ENCODE measurements at places on chromosomes 5 and 9. TPM values are rescaled to one million over a fixed set of nuclear protein-coding genes. Genes with fewer than 3 reads are reported as not detected.
A peak's percentile ranks its signal among the peaks of the same experiment; 100 is the strongest.

DNA sequence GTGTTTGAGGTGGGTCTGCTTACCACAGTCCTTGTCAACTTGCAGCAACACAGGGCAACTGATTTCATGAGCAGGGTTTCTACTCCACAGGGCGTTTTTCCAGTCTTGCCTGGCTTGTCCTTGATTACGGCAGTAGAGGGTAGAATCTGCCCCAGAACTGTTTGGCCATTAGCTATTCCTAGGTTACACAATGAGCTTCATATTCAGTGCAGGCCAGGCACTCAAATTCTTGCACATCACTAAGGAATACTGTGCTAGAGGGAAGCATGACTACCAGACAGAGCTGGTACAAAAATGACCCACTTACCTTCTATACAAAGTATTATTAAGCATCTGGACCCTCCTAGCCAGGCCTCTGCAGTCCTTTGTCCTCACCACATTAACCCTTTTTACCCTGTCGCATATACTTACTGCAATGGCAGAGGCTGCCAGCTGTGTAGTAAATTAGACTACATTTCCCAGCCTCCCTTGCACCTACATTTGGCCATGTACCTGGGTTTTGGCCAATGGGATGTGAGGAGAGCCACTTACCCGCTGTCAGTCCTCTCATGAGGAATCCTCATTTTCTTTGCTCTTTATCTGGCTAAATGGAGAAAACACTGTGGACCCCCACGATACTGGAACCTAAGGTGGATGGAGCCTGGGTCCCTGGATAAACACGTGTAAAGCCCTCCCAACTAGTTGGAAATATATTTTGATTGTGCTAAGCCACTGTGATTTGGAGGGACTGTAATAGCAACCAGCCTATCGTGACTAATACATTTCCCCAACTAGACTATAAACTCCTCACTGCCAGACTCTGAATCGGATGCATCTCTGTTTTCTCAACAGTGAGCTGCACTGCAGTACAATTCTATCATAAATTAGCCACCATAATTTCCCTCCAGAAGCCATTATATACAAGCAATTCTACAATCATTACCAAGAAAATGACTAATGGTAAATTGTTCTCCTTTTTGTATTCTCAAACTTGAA is 218.7 kb downstream of the GLIS3 start:
- peak; percentile 57 for DNase-seq

GRCh38 chr5:78984439-78985115 is 533 bp downstream of the ARSB start:
- DNase-seq, result peak; percentile 82

DNA sequence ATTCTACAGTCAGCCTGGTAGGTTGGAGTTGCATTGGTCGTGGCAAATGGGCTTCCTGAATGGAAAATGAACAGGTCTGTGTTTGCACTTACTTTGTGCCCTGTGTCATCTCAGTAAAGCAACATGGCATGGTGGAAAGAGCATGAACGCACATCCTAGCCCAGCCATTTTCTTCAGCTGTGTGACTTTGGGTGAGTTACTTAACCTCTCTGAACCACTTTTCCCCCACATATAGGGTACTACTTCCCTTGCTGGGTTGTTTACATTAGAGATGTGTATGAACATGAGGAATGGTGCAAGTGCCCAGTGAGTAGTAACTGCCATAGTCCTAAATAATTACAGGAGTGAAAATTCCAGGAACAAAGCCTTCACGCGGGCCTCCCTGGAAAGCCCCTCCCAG is 83.6 kb downstream of the MVB12B start:
- no peak for DNase-seq

GRCh38 chr5:93891491-93892480 is 150.4 kb upstream of the POU5F2 start:
- DNase-seq, result no peak

GRCh38 chr5:66179297-66180051 is 35.4 kb downstream of the SREK1 start:
- DNase-seq, result no peak

- no peak for DNase-seq
Measured at GRCh38 chr5:15783734-15784133, 283.8 kb downstream of the FBXL7 start.

DNA sequence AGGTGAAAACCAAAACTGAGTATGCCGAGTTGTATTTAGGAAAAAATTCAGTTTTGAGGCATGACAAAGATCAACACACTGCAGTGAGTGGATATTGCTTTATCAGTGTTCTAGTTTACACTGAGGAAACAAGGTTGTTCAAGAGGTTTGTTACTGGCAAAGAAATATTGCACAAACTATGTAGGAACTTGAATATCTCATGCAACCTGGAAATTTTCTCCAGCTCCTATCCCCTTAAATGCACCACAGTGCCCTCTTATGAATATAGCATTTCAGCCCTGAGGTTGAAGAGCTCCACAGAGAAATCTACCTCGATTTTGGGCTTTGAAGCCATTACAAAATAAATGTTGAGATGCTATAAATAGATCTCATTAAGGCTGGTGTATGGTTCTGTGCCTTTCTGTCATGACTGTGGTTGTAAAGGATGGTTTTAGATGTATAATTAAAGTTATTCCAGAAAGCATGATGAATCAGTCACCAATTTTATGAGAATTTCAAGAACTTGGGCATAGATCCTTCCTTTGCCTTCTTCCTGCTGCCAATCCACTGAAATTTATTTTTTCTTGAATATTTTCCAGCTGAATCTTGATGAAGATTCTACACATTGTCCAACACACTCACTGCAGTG is 159.3 kb downstream of the SPATA31D1 start:
- DNase-seq, result no peak

GRCh38 chr5:88756953-88757352 is 126.0 kb downstream of the MEF2C start:
- no peak for DNase-seq

GRCh38 chr9:92794426-92794825 is 29.8 kb upstream of the BICD2 start:
- DNase-seq, result no peak

PCDHA5 gene
- 1.4 TPM for total RNA-seq

GZMA gene
- total RNA-seq, result 0.39 TPM

NOTCH1 gene
- total RNA-seq, result 37.8 TPM

PHYHD1 gene
- 7.8 TPM for total RNA-seq

MARCHF11 gene
- 5.5 TPM for total RNA-seq
